ENCODE measurements at places on chromosomes 12 and 14.

DNA sequence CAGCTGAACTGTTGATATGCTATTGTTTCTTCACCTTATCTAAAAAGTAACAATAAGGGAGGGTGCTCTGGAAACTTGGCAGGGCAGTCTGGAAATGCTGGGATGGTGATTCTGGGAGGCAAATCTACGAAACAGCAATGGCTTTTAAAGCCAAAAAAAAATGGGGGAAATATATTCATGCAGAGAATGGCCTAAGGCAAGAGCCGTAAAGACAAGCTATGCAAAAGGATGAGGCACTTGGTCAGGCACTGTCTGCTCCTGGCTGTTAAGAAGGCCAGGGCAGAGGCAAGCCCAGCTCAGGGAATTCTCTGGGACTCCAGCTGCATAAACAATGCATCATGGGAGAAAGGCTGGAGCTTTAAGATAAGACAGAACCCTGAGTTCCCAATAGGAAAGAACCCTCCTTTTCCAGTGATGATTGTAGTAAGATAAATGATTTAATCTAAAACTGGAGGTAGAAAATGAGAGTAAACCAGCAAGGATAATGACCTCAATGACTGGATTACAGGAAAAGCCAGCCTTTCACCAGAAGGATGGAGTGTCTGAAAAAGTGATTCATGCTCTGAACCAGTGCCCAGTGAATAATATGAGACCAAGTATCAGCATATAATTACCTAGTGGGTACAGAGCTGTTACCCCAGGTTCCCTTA, 46.0 kb downstream of the ITPR2 start:
- peaks cover 18% of the 10 kb centered on the region for H3K4me1 ChIP-seq
- no peak for DNase-seq
- no peaks in the 10 kb centered on the region for H3K36me3 ChIP-seq
- H3K27me3 ChIP-seq, result no peaks in the 10 kb centered on the region
- no peak overlapping the region for H3K4me3 ChIP-seq
- no peak overlapping the region for H3K27ac ChIP-seq

GRCh38 chr14:95575840-95576473, 41.1 kb downstream of the GLRX5 start:
- H3K4me1 ChIP-seq, result no peaks in the 10 kb centered on the region
- no peak overlapping the region for H3K27ac ChIP-seq
- H3K36me3 ChIP-seq, result no peaks in the 10 kb centered on the region
- no peak for DNase-seq
- H3K27me3 ChIP-seq, result no peaks in the 10 kb centered on the region
- H3K4me3 ChIP-seq, result no peak overlapping the region

GRCh38 chr12:43095669-43096280, 456.2 kb downstream of the ADAMTS20 start:
- H3K36me3 ChIP-seq, result no peaks in the 10 kb centered on the region
- no peak for DNase-seq
- H3K27me3 ChIP-seq, result no peaks in the 10 kb centered on the region
- peaks cover 8% of the 10 kb centered on the region for H3K4me1 ChIP-seq

DNA sequence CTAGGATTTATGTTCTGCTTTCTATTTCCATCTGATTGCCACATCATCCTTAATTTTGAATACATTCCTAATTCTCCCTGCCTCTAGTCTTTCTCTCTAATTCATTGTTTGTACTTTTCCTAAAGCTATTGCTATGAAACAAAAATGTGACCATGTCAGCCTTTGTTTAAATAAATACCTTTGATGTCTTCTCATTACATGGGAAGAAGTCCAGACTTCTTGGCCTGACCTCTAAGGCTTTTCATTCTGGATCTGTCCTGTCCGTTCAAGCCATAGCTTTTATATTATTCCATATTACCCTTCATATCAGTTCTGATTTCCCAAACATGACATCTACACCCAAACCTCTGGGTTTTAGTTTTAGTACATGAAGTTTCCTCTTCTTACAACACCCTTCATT, 91.4 kb downstream of the CDK17 start:
- no peaks in the 10 kb centered on the region for H3K36me3 ChIP-seq
- DNase-seq, result no peak
- no peak overlapping the region for H3K27ac ChIP-seq
- H3K4me3 ChIP-seq, result no peak overlapping the region

DNA sequence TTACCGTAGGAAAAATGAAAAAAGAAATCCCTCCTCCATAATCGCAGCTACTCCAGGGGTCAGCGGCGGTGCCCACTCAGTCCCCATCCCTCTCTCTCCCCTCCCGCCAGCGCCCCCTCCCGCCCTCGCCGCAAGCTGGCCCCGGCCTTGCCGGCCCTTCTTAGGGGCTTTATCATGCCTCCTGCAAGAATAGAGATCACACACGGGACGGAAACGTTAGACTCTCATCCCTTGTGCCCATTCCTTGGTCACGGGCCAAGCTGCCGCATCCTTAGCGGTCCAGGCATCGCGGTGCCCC, 692 bp upstream of the COX14 start:
- peak overlapping the region; percentile 81 for H3K27ac ChIP-seq
- no peaks in the 10 kb centered on the region for H3K27me3 ChIP-seq
- peaks cover 53% of the 10 kb centered on the region for H3K4me1 ChIP-seq
- no peaks in the 10 kb centered on the region for H3K36me3 ChIP-seq
- DNase-seq, result no peak
- peak overlapping the region; percentile 92 for H3K4me3 ChIP-seq
